ENCODE measurements at places on chromosomes 11 and 22. TPM values are rescaled to one million over a fixed set of nuclear protein-coding genes. Genes with fewer than 3 reads are reported as not detected.

TRIM44 gene
- 47.0 TPM for total RNA-seq

PGA5 gene
- not detected for total RNA-seq

PARVG gene
- total RNA-seq: 4.1 TPM

KCNA4 gene
- total RNA-seq: 0.17 TPM

CPT1B gene
- 21.7 TPM for total RNA-seq

OR52E8 gene
- not detected for total RNA-seq

KDM4E gene
- not detected for total RNA-seq

OR51I1 gene
- total RNA-seq: not detected

VPREB1 gene
- total RNA-seq: not detected

OR52H1 gene
- total RNA-seq: not detected

MRPL16 gene
- total RNA-seq: 51.6 TPM

SHANK3 gene
- total RNA-seq: 3.6 TPM

TSPAN4 gene
- 12.1 TPM for total RNA-seq

DNA sequence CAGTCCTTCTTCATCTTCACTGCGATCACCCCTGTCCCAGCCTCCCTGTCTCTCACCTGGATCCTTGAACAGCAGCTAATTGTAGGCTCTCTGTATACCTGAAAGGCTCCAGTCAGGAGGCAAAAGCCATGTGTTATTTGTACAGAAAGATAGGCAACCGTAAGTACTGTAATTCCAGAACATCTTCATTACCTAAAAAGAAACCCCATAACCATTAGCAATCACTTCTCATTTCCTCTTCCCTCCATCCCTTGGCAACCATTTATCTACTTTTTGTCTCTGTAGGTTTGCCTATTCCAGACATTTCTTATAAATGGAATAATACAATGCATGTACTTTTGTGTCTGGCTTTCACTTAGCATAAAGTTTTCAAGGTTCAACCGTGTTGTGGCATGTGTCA lies 17.8 kb downstream of the NAGA start:
- DNase-seq: no peak
- no peaks in the 10 kb centered on the region for H3K4me1 ChIP-seq
- H3K27me3 ChIP-seq: no peaks in the 10 kb centered on the region
- no peaks in the 10 kb centered on the region for H3K36me3 ChIP-seq
- no peak overlapping the region for H3K27ac ChIP-seq

DNA sequence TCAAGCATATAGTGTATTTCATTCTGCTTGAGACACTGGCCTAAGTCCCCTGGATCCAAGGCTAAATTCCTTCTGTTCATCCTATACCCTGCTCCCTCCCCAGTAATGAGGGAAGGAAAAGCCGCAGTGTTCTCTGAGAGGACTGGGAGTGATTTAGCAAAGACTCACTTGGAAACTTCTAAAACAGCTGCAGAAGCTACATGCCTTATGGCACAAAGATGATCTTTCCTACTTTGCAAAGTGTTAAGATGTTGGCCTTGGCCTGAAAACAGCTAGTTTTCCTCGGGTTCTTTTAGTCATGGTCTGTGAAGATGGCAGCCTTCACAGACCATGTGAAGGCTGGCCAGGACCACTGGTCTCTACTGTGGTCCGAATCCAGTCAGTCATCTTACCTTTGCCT lies 65.7 kb downstream of the ABTB2 start:
- H3K27ac ChIP-seq: no peak overlapping the region
- H3K4me3 ChIP-seq: no peak overlapping the region
- no peaks in the 10 kb centered on the region for H3K4me1 ChIP-seq

DNA sequence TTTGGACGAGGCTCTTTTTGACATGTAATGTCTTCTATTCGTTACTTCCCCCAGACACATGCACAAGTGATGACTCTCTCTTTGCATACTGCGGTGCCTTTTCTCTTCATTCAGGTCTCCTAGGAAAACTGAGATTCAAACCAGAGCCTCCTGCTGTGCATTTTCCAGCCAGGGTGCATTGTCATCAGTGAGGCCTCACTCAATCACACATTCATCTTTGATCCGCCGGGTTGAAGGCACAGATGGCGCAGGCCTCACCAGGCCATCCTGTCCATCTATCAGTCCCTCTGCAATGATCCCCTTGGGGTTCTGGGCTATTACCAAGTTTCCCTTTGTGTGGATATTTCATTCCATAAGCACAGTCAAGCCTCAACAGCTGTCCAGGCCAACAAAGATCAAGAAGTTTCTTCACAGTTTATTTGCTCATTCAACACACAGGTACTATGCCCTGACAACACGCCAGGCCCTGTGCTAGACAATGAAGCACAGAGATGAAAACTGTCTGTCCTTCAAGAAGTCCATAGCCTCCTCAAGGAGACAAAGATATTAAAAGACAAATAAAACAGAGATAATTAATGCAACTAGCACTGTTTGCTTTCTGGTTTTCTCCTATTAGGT lies 107.8 kb downstream of the LARGE1 start:
- H3K36me3 ChIP-seq: no peaks in the 10 kb centered on the region
- H3K4me1 ChIP-seq: no peaks in the 10 kb centered on the region
- no peak for DNase-seq
- H3K27ac ChIP-seq: no peak overlapping the region
- H3K4me3 ChIP-seq: no peak overlapping the region
- H3K27me3 ChIP-seq: no peaks in the 10 kb centered on the region

DNA sequence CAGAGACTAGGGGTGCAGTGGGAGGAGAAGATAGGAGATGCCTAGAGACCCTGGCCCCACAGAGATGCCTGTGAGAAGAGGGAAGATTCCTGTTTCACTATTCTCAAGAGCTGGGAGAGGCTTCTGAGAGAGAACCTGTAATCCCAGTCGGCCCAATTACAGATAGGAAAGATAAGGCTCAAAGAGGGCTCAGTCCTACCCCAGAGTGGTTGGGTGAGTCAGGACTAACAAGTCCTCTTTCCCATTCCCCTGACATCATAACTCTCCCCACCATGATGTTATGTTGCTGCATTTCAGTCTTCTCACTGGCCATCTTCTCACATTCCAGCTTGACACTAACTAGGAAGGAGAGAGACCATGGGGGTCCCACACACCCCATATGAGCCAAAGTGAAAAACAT lies 17.9 kb downstream of the ARHGEF12 start:
- H3K27me3 ChIP-seq: no peaks in the 10 kb centered on the region
- no peaks in the 10 kb centered on the region for H3K36me3 ChIP-seq
- H3K4me3 ChIP-seq: no peak overlapping the region
- no peak overlapping the region for H3K27ac ChIP-seq
- peaks cover 4% of the 10 kb centered on the region for H3K4me1 ChIP-seq

DNA sequence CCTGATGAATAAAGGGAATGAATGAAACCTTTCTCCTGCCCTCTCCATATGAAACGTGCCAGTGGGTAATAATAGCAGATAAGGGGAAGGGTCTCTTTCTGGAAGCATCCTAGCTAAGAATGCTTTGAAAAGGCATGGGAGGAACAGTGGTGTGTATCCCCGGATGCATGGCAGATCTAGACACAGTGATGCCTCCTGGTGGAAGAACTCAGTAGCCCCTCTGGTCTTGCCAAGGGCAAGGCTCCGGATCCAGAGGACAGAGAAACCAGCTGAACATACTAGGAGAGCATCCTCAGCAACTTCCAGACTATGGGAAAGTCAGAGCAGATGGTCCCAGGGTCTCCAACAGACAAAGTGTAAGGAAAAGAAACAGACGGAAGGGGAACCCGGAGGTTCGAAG lies 6.4 kb downstream of the BAIAP2L2 start:
- H3K4me1 ChIP-seq: peaks cover 15% of the 10 kb centered on the region
- no peaks in the 10 kb centered on the region for H3K27me3 ChIP-seq
- no peak overlapping the region for H3K27ac ChIP-seq
- no peaks in the 10 kb centered on the region for H3K36me3 ChIP-seq

DNA sequence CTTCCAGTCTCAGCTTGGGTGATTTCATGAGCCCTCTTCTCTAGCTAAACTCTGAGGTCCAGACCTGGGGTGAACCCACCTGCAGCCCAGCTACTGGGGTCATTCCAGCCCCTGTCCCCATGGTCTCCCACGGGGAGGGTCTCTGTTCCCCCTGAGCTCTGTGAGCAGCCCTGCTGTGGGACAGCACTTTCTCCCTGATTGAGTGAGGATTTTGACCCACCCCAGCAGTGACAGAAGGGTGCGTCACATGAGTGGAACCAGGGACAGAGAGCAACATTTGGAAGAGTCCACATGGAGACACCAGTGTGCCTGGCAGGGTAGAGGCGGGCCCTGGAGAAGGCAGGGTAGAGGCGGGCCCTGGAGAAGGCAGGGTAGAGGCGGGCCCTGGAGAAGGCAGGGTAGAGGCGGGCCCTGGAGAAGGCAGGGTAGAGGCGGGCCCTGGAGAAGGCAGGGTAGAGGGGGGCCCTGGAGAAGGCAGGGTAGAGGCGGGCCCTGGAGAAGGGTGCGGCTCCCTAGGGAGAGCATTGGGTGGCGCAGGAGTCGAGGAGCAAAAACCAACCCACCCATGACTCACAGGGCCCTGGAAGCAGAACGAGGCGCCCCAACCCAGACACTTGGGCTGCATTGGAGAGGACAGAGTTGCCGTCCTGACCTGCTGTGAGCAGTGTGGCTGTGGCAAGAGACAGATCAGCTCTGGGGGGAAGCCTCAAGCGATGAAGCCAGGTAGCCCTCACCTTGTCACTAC lies 227.7 kb upstream of the B3GAT1 start:
- H3K36me3 ChIP-seq: no peaks in the 10 kb centered on the region
- peak; percentile 68 for DNase-seq
- H3K27ac ChIP-seq: no peak overlapping the region

GRCh38 chr11:28619846-28620540 lies 511.8 kb downstream of the METTL15 start:
- no peaks in the 10 kb centered on the region for H3K27me3 ChIP-seq
- H3K4me1 ChIP-seq: no peaks in the 10 kb centered on the region
- H3K4me3 ChIP-seq: no peak overlapping the region
- no peak for DNase-seq

- no peak for DNase-seq
- no peaks in the 10 kb centered on the region for H3K27me3 ChIP-seq
- no peak overlapping the region for H3K27ac ChIP-seq
- peaks cover 23% of the 10 kb centered on the region for H3K4me1 ChIP-seq
- H3K36me3 ChIP-seq: peaks cover 7% of the 10 kb centered on the region
Measured at GRCh38 chr11:116849486-116849885, 12.1 kb upstream of the APOA1 start.

- H3K4me1 ChIP-seq: no peaks in the 10 kb centered on the region
- no peak for DNase-seq
- H3K4me3 ChIP-seq: peak overlapping the region; percentile 49
- H3K27ac ChIP-seq: peak overlapping the region; percentile 54
Measured at GRCh38 chr11:441043-441417, 781 bp downstream of the ANO9 start.

DNA sequence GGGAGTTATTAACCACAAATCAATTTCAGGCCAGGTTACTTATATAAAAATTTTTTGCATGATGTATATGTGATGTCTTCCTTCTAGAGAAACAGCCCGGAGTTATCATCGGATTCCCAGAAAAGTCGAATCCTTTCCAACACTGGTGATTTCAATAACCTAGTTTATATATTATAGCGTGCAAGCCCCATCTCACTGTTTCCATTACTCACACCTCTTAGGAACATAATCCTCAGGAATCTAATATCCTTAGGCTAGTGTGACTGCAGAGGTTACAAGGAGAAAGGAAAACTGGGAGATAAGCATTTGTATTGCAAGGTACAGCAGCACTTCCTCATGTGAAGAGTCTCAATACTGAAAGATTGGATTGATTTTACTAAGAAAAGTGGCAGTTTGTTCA lies 20.3 kb downstream of the ARHGAP20 start:
- H3K27me3 ChIP-seq: no peaks in the 10 kb centered on the region
- DNase-seq: no peak
- H3K36me3 ChIP-seq: no peaks in the 10 kb centered on the region

- no peak overlapping the region for H3K27ac ChIP-seq
- no peaks in the 10 kb centered on the region for H3K36me3 ChIP-seq
- no peak for DNase-seq
- H3K27me3 ChIP-seq: no peaks in the 10 kb centered on the region
Measured at GRCh38 chr11:73810637-73811036, 23.0 kb downstream of the MRPL48 start.

DNA sequence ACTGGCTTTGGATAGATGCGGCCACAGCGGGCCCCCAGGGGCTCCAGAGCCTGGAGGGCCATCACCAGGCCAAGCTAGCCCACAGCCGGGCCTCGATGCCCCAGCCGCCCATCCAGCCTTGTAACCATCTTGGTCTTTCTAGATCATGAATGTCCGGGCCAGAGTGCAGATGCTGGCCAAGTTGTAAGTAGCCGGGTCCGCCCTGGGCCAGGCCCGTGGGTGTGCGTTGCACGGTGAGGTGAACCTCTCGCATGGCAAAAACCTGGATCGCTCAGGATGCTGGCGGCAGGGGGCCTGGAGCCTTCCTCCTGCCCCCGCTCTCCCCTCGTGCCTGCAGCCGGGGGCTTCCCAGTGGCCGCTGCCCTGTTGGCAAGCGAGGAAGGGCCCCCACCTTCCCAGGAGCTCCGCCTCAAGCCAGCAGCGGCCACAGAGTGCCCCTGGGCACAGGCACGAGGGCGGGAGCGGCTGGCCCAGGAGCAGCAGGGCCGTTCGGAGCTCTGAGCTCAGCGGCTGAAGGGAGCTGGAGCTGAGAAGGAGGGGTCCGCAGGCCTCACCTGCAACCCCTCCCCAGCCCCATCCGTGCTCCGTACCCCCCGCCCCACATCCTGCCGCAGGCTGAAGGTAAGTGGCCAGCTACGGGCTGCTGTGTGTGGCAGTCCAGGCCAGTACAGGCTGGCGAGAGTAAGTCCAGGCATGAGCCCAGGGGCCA lies 10.9 kb upstream of the MRPL23 start:
- no peak overlapping the region for H3K4me3 ChIP-seq
- H3K36me3 ChIP-seq: no peaks in the 10 kb centered on the region
- no peak overlapping the region for H3K27ac ChIP-seq
- H3K27me3 ChIP-seq: no peaks in the 10 kb centered on the region

GRCh38 chr11:88704485-88704884 lies 361.3 kb downstream of the GRM5 start:
- no peaks in the 10 kb centered on the region for H3K4me1 ChIP-seq
- DNase-seq: no peak
- no peaks in the 10 kb centered on the region for H3K27me3 ChIP-seq
- H3K4me3 ChIP-seq: no peak overlapping the region
- no peaks in the 10 kb centered on the region for H3K36me3 ChIP-seq
- H3K27ac ChIP-seq: no peak overlapping the region

GRCh38 chr11:116052603-116053547 lies 548.7 kb upstream of the CADM1 start:
- H3K27me3 ChIP-seq: no peaks in the 10 kb centered on the region
- no peak overlapping the region for H3K4me3 ChIP-seq
- DNase-seq: no peak
- no peak overlapping the region for H3K27ac ChIP-seq

DNA sequence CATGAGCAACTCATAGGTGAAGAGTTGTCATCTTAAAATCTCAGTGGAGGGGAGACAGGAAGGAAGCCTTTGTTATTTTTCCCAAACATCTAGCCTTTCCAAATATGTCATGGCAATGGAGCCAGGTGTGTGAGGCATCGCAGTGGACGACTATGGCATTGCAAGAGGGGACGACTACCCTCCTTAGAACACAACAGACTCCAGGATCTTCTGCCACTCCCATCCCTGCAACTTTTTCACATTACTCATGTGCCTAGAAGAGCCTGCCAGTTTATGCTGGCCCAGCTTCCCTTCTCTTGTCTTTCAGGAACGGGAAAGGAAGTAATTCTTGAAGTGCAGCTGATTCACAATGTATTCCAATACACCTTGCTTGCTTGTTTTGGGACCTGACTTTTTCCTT lies 1008.4 kb downstream of the OPCML start:
- no peaks in the 10 kb centered on the region for H3K4me1 ChIP-seq
- H3K4me3 ChIP-seq: no peak overlapping the region
- H3K36me3 ChIP-seq: no peaks in the 10 kb centered on the region
- H3K27me3 ChIP-seq: no peaks in the 10 kb centered on the region

- no peak overlapping the region for H3K4me3 ChIP-seq
- H3K4me1 ChIP-seq: no peaks in the 10 kb centered on the region
- no peaks in the 10 kb centered on the region for H3K36me3 ChIP-seq
- no peak for DNase-seq
Measured at GRCh38 chr11:56705784-56706396, 7.0 kb downstream of the OR9G1 start.

All from colonic mucosa (tissue), 4 donors.